HuH-7 (cell line): ENCODE measurements at places on chromosomes 5 and 9.

GRCh38 chr9:133986774-133987445, 5.2 kb downstream of the VAV2 start:
- DNase-seq, result no peak

DNA sequence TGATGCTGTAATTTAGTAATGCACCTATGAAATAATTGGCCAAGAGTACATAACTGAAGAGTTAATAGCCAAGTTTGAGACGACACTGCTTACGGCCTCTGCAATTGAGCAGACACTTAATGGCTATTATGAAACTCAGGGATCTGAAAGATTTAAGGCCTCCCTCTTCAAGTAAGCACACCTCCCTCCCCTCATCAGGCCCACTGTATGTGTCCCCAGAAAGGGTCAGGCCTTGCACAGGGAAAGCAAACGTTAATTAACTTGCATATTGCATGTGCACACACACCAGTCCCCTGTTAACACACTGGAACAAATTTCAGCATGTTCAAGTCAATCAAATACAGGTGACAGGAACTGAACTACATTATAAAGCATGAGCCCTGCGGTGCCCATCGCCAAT, 163.6 kb downstream of the SPOCK1 start:
- no peak for DNase-seq

DNA sequence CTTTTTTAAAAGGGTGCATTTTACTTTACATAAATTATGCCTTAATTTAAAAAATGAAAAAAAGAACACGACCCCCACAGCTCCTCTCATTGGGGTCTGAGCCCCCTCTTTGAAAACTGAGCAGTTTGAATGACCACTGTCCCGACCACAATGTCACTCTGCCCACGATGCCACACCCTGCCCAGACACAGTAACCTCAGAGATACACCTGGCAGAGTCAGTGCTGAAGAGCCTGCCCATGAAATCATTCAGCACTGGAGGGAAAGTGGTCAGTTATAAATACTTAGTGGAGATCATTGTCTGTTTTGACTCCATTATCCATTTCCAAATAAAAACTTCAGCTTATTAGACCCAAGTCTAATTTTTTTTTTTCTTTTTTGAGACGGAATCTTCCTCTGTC, 49.3 kb downstream of the DNAJC21 start:
- DNase-seq, result no peak

DNA sequence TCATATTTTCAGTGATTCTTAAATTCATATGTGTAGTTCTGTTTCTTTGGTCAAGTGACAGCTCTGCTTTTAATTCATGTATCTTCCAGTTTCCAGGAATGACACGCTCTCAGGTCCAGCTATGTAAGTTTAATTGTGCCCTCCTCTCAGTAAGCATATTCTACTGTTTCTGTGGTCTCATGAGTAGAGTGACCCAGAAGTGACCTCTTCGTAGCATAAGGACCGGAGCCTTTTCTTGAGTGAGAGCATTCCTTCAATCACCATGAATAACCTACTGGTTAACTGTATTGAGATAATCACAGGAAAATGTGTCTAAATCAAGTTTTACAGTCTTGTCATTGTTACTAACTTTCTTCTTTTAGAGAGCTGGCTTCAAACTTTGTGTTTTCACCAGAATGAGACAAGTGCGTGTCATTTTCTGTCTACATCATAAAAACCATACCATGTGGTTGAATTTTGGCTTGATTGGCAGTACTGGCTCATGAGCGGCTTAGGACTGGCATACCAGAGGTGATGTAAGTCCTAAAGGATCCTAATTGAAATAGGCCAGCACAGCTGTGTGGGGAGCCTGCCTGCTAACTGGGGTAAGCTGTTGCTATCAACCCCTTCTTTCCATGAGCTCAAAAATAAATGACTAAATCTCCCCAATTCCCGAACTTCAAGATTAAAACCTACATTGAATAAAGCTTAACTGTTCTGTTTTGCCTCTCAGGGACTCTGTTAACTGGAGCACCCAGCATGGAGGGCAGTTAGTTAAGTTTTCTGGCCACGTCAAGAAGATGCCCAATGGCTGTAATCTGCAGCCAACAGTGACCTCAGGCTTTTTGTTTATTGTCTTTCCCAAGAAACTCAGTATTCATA, 4.8 kb downstream of the ADAMTSL1 start:
- no peak for DNase-seq

DNA sequence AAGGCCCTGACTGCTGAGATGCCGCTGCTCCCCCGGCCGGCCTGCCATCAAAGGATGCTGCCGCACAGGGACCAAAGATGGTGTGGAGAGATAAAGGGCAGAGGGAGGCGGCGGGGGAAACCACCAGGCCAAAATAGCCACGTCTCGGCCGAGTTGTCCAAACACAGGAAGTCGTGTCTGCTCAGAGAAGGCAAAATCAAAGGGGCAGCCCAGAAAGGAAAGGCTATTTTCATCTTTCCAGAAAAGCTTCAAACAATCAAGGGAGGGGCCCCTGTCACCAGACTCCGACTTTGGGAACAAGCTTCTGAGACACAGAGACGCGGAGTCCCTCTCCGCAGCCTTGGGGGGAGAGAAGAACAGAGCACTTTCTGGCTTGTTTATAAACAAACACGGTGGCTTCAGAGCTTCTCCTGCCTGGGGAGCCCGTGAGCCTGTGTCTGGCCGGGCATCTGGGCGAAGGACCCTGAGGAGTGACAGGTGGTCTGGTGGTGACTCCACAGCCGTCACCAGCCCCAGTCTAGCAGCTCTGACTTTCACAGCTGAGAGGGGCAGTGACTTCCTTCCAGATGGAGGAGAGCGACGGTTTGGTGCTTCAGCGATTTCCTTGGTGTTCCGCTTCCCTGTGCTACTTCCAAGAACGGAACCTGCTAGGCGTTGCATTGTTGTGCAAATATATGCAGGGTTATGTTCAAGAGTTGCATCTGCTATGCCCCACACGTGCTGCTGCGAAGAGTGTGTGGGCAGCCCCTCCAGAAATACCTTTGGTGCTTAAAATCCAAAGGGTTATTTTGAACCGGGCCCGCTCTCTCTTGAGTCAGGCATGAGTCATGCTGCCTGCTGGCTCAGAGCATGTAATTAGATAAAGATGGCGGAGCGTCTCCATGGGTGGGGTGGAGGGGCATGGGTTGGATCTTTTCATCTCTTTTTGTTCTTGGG, 24.0 kb downstream of the ADAMTSL2 start:
- DNase-seq, result no peak

DNA sequence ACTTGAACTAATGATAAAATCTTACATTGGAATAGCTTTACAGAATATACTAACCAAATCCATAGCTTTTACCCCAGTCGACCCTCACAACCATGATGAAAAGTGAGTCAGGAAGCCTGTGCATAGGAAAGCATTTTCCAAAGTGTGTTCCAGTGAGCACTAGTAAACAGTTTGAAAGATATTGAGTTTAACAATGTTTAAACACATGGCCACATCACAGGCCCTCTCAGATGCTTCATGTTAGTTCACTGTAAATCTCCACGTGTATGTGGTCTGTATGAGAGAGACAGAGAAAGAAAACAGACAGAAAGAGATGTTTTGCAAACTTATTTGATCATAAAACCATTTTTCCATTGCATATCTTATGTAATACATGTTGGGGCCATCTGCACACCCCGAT, 27.0 kb downstream of the PRUNE2 start:
- no peak for DNase-seq

DNA sequence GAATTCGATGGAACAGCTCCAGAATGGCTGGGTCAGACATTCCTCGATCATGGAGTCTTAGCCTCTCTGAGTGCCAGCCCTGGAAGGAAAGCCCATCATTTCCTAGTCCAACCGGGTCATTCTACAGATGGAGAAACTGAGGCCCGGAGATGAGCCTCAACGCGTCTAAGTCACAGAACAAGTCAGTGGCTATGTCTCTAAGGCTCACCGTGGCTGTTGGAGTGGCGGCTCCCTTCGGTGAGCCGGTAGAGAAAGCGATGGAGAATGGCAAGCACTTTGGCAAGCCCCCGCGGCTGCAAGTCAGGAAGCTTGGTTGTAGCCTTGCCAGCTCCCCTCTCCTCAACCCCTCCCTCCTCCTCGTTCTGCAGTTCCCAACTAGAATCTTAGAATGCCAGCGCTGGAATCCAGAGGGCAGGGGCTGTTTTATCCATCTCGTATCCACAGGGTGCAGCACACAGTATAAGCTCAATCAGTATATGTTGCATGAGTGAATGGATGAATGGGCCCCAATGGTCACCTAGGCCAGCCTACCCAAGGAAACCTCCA, 438 bp upstream of the ARSI start:
- DNase-seq, result no peak

DNA sequence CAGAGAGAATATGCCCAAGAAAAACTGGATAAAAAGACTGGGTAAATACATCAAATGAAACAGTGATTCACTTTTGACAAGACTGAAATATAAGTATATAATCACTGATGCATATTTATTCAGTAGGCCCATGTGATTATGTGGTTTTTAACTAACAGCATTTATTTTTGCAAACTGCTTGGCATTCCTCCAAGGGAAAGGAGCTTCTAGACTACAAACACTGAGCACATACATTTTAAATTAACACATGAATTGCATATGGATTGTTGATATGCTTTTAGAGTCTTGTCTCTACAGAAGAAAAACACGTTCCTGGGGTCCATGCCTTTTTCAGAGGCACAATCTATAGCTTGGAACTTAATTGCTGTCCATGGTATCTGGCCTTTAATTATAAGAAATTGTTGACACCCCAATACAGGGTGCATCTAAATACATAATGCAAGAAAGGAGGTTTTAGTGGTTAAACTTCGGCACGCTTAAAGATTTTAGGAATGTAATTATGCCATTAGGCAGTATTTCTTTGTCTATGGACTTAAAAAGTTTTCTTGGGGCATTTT, 6.9 kb upstream of the MEIKIN start:
- DNase-seq, result no peak

DNA sequence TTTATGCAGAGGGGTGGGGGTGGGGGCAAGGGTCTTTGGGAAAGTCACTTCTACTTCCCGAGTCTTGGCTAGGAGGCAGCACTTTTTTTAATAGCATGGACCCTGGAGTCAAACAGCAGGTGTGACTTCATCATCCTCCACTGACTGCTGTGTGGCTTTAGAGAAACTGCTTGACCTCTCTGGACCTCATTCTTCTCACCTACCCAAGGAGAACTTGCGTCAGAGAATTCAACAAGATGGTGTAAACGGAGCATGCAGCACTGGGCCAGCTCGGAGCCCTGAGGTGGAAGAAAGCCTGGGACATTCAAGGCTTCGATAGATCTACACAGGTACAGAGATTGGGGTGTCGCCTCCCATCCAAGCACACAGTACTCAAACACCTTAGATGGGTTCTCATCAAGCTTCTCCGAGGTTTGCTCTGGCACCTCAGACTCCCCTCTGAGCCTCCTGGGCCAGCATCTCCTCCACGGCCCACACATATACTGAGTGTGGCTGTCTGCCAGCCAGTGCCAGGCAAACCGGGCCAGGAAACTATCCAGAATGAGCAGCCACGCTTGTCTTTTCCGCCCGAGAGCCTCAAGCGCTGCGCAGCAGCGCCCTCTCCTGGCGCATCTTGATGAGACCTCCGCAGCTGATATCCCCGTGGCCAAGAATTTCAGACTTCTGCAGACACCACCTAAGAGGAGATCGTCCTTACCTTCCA, 4.6 kb upstream of the SLC25A48 start:
- peak; percentile 73 for DNase-seq

GRCh38 chr9:124346347-124347163, 68.7 kb downstream of the PSMB7 start:
- no peak for DNase-seq

DNA sequence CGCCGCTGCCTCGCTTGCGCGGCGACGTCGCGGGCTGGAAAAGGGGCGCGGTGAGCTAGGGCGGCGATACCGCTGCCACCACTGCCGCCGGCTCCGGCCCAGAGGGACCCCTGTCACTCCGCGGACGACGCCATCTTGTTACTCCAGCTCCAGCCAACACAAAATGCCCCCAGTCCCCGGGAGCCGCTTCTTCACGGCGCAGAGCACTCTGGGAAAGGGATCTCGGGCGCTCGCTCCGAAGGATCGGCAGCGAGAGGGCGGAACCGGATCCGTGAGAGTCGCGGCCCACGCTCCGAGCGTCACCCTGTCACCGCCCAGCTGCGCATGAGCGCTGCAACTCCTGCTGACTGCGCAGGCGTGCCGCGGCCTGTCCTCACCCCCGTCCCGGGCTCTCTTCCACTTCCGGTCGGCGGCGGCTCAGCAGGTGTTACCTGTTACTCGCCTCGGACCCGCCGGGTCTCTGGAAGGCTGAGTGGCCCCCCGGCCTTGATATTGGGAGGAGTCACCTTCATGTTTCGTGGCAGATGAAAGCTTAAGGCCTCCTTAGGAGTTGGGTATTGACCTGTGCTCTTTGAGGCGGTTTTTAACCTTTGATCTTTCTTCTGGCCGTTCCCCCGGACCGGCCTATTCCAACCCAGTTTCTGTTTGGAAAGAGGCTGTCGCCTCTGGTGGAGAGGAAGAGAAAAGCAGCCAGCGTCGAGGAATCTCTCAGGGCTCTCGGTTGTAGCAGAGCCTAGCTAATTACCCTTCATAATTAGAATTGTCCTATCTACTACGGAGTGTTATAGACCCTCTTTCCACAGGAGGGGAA, at the start of gene CSNK1A1:
Gene CSNK1A1 (minus strand): TSS at position 213 of the 811 bp plus-strand sequence. CDS start 475 bp downstream, outside the sequence.
- peak; percentile 94 for DNase-seq

DNA sequence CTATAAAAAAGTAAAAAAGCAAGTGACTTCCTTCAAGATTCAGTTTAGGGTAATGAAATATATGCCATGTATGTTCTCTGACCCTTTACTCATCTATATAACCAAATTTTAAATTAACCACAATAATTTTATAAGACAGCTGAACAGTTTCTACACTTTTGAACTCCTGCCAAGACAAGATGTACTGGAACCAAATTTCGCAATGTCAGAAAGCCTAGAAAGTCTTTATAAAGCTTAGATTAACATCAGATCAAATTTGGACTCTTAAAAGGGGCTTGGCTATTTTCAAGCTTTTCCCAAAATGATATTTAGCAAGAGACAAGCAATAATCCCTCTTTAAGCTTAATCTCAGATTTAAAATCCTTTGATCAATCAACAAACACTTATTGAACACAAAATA, 362.6 kb downstream of the PTPRD start:
- no peak for DNase-seq
